Renal cortical epithelial cell (primary cell): ENCODE measurements at places on chromosomes 4 and X.

- DNase-seq: no peak
Observed at GRCh38 chr4:139826426-139826825, 160.8 kb downstream of the MGST2 start.

GRCh38 chr4:17188547-17189400, 290.3 kb upstream of the LDB2 start:
- no peak for DNase-seq

DNA sequence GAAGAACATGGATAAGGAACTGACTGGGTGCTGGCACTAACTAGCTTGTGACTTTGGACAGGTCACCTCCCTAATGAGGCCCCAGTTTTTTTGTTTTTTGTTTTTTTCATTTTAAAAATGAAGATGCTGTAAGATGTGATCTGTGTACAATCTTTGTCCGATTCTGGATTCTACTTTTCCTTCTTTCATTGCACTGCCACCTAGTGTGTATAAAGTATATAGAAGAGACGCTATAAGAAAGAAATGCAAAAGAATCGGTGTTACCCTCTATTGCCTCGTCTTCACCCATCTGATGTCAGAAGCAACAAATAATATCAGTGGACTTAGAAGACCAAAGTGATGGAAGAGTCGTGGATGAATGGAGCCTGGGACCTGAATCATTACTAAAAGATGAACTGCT, 58.6 kb upstream of the P2RY10 start:
- peak; percentile 1 for DNase-seq

GRCh38 chr4:183831683-183832082, 73.4 kb upstream of the STOX2 start:
- no peak for DNase-seq

DNA sequence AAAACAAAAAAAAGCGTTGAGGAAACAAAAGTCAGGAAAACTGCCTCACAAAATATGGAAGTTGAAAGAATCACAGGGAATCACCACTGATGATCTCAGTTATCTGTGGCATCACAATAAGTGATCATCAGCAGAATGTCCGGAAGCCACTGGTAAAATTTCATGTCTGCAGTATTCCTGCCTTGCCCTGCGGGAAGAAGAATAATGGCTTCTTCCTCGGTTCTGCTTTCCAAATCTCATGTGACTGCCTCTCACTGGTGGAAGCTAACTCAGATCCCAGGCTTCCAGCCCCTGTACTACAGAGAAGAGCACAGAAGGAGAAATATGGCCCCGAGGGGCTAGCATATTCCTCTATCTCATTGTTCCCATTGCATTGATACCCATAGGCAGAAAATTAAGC, 12.7 kb upstream of the ZNF330 start:
- DNase-seq: no peak

DNA sequence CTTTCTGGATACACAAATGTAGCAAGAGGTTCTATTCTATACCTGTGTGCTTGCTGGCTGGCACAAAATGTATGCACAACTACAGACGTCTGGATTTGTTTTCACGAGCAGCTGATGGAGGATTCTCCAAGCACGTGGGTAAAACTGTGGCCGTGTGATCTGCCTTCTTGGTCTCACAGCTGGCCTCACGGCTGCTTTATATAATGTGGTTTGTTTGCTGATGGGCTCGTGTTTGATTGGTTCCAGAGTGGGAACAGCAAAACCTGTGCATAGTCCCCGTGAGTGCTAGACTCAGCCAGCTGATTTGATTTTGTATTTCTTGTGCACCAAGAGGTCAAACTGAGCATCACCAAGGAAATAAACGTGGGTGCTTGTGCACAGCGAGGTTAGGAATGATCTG, 262.6 kb upstream of the RPS6KA3 start:
- DNase-seq: no peak

DNA sequence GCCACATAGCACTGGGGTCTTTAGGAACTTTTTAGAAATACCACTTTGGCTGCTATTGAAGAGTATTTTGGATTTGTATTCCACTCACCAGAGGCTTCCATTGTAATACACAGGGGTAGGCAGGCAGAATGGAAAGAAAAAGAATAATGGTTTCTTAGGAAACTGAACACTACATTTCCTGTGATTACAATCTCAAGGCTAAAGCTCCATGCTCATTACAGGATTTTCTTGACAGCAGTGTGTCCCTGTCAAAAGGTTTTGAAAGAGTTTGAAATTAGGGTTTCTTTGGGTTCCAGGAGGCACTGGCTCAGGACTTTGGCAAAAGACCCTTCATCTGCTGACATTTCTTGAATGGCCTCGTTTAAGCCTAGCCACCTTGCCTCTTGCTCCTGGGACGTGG, 74.8 kb upstream of the STIM2 start:
- no peak for DNase-seq

DNA sequence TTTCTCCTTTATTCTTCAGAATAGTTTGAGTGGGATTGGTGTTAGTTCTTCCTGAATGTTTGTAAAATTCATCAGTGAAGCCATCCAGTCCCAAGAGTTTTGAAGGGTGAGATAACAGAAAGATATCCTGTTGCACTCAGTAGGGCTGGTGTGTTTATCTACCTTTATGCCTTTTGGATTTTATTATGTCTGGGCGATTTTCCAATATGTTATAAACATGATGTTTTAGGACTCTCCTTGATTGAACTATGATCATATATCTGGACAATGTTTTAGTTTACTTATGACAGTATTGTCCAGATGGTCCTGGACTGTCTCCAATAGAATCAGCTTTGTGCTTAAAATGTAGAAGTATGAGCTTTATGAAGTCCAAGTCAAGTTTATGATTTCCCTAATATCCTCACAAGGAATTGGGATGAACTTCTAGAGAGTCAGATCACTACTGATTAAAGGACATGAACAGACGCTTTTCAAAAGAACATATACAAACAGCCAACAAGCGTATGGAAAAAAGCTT, 77.6 kb upstream of the ITM2A start:
- DNase-seq: no peak

DNA sequence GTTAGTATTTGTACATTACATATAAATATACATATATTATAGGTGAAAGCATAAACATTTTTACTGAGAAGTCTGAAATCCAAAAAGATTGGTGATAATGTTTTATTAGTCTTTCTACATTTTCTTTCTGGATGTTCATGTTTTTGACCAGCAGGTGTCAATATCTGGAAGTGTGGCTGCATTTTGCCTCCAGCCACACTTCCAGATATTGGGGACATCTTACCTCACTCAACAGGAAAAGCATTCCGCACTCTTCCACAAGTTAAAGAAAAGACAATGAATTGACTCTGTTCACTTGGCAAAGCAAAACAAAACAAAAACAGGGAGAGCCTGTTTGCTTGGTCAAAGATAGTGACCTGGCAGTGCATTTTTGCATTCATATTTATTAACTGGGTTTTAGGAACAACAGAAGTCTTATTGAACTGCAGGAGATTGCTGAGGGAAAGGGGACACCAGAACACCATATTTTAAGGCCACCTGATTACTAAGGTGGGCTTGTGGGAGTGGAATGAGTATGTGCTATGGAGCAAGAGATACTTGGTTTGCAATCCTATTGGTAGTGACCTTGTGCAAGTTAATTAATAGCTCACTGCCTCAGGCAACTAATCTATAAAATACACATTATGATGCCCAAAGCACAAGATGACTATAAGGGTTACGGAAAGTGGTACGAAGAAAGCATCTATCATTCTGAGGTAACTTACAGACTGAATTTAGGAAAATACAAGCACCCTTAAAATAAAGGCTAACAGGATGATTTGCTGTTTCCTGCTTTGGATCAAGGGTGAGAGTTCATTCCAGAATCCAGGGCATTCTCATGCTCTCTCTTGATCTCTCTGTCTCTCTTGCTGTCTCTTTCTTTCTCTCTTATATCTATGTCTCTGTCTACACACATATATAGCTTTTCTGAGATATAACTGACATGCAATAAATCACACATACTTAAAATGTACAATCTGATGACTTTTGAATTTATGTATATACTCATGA, 389.9 kb upstream of the EMCN start:
- DNase-seq: peak; percentile 28

DNA sequence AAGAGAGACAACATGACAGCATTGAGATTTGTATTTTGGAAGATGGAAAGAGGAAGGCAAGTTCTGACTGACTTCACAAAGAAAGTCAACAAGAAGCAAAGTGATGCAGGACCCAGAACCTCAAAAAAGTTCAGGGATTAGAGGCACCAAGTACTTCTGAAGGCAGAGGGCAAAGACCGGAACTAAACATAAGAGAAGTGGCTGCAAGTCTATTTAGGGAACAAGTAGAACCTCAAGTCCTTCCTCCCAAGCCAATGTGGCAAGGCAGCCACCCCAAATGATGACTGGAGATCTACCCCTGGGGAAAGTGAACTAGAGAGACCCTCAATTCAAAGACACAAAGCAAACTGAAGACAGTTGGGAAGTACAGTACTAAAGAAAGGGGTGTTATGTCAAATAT, 46.6 kb downstream of the SLC39A8 start:
- no peak for DNase-seq

DNA sequence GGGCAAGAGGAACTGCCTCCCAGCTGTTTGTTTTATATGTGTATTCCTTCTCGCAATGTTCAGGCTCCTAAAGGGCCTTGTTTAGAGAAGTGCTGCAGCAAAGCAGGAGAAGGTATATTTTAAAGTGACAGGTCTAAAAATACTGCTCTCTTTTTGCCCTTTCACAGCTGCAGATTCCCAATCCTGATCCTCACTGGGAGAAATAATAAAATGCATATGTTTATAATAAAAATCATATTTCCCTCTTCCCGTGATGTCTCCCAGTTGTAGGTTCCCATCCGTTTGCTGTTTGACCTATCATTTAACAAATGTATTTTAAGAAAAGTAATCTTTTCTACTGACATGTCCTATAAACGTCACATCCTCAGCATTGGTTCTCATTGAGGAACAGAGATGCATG, 62.7 kb upstream of the GPC4 start:
- no peak for DNase-seq

GRCh38 chr4:146243141-146243882, 29.0 kb downstream of the REELD1 start:
- no peak for DNase-seq
